Memory B cell (primary cell): ENCODE measurements at places on chromosomes 4 and X.

DNA sequence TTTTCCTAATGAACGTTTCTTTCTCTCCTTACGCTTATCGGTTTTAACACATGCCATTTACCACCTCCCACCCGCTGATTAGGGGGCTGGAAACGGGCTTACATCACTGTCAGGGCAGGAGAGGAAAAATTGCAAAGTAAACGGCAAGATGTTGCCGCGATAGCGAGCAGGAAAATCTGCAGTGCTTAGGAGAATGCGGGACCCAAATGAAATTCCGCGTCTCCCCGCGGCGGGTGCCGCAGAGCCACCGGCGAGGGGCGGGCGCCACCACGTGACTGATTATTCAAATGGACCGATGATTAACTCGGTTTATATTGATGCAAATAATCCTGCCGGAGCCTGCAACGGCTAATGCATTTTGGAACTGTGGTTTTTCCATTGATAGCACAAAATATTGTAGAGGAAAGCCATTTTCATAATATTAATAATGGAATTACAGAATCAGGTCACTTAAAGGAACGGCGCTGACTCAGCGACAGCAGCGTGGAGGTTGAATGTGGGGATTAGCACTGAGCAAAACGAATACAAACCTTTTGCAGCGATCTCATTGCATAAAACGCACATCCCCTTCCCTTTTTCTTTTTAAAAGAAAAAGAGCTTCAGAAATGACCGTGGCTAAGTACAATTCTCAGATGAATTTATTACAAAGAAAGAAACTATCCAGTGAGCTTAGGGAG lies 224.2 kb downstream of the STIM2 start:
- DNase-seq = no peak

DNA sequence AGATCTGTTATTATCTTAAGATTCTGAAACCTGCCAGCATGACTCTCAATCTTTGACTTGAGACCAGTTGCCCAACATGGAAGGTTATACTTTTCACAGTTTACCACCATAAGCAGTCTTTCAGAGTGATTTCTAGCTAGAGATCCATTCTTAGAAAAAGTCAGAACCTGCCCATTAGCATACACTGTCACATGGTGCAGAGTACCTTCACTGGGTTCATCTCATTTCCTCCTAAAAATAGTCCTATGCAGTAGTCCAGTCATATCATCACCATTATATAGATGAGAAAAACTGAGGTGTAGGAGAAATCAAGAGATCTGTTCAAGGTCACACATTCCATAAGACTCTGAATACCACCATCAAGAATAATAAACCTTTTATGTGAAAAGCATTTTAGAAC lies 153.6 kb downstream of the AR start:
- no peak for DNase-seq

DNA sequence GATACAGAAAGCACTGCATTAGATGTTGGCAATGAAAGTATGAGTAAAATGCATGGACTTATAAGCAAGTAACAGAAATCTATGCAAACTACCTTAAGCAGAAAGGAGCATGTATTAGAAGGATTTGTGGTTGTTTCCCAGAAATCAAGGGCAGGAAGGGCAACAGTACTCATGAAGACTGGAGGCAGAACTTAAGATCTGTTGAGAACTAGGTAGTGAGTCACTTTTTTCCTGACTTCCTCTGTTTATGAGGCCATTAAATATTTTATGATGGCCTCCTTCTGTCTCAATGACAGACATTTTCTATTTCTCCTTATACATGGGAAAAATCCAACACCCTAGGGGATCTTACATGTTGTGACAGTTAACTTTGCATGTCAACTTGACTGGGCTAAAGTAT lies 398.2 kb downstream of the MID1IP1 start:
- DNase-seq = no peak

DNA sequence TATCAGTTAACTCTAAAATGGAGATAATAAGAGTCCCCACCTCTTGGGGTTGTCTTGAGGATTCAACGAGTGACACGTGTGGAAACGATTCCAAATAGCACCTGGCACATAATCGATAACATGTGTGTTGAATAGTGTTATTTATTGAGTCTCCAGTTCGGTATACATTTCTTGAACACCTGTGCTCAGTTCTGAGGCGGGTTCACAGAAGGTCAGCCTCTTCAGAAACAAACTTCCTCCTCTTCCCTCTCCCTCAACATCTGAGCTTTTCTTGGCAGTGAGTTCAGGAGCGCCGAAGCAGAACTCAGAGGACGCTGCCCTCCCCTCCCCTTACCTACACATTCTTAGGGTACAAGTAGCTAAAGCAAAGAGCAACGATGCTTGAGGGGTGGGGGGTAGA lies 934 bp downstream of the PDHA1 start:
- no peak for DNase-seq

- no peak for DNase-seq
These were observed 9.9 kb downstream of the INTS12 start for GRCh38 chr4:105698607-105699006.

- DNase-seq = no peak
These were observed at the start of gene GRID2 for GRCh38 chr4:92303621-92304027. GRID2 (plus strand) TSS chr4:92303966.

DNA sequence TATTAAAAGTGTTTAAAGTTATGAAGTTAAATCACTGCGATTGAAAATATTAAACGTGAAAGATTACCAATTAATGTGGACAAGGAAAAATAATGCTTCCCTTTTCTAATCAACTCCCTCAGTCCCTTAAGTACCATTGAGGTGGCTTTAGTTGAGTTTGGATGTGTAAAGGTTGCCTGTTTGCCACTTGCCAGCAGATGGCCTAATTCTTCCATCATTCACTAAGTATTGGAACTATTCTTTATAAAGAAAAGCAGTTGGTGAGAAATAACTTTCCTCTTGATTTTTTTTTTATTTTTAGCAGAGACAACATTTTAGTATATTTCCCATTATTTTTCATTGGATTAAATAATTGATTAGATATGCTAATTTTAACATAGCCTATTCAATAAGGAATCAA lies 295.9 kb upstream of the TACR3 start:
- no peak for DNase-seq
